DND-41 (cell line): ENCODE measurements at places on chromosomes 1 and 21.

- no peaks in the 10 kb centered on the region for H3K27me3 ChIP-seq
- H3K4me3 ChIP-seq = no peak overlapping the region
- no peaks in the 10 kb centered on the region for H3K4me1 ChIP-seq
- H3K36me3 ChIP-seq = peaks cover 61% of the 10 kb centered on the region
- no peak overlapping the region for H3K27ac ChIP-seq
Measured at GRCh38 chr1:33299461-33300155, 21.3 kb downstream of the A3GALT2 start.

DNA sequence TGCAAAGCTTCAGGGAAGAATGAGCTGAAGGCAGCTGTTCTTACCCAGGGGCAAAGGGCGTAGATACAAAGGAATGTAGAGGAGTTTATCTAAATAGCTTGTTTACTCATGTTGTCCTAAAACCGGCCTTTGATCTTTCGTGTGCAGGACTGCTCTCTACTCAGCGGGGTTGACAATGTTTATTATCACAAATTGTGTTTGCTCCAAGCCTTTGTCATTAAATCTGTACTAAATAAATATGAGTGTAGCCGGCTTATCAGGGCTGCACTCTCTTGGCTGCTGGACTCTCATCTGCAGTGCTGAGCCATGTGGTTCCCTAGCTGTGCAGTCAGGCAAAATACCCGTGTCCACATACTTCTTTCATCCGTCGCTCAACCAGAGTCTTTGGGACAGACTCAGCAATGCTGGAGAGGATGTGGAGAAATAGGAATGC is 199.0 kb downstream of the LBR start:
- no peaks in the 10 kb centered on the region for H3K27me3 ChIP-seq
- H3K36me3 ChIP-seq = no peaks in the 10 kb centered on the region
- no peaks in the 10 kb centered on the region for H3K4me1 ChIP-seq
- DNase-seq = no peak

DNA sequence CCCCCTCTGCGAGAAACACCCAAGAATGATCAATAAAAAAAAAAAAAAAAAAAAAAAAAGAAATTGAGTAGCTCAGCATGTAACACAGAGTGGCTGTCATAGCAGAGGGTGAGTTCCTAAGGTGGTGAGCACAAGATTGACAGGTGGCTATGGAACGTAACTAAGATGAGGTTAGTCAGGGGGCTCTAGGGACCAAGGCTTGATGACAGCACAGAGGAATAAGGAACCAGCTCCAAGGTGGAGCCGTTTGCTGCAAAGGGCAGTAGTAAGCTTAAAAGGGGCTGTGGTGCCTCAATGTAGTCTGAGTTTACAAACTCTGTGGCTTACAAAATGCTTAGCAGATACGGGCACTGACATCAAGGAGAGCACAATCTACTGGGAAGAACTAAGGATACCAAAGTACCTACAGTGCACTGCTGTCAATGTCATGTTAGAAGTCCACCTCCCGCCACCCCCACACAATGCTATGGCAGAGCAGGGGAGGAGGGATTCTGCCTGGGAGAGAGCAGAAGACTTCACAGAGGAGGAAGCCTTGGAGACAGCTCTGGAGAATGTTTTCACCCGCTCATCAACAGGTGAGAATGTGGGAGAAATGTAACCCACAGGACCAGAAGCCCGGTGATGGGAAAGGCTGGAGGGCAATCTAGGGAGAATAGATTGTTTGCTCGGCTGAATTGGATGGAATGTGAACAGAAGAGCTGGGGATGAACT is 13.1 kb downstream of the IQGAP3 start:
- H3K27ac ChIP-seq = no peak overlapping the region
- peaks cover 70% of the 10 kb centered on the region for H3K36me3 ChIP-seq
- no peaks in the 10 kb centered on the region for H3K27me3 ChIP-seq

- H3K27ac ChIP-seq = no peak overlapping the region
- H3K36me3 ChIP-seq = no peaks in the 10 kb centered on the region
- DNase-seq = no peak
- H3K4me3 ChIP-seq = no peak overlapping the region
- H3K4me1 ChIP-seq = no peaks in the 10 kb centered on the region
Measured at GRCh38 chr1:9150582-9151327, 21.9 kb upstream of the GPR157 start.

GRCh38 chr1:168216171-168216570 is 9.6 kb upstream of the SFT2D2 start:
- H3K4me1 ChIP-seq = no peaks in the 10 kb centered on the region
- no peaks in the 10 kb centered on the region for H3K36me3 ChIP-seq
- H3K27me3 ChIP-seq = no peaks in the 10 kb centered on the region
- DNase-seq = no peak

DNA sequence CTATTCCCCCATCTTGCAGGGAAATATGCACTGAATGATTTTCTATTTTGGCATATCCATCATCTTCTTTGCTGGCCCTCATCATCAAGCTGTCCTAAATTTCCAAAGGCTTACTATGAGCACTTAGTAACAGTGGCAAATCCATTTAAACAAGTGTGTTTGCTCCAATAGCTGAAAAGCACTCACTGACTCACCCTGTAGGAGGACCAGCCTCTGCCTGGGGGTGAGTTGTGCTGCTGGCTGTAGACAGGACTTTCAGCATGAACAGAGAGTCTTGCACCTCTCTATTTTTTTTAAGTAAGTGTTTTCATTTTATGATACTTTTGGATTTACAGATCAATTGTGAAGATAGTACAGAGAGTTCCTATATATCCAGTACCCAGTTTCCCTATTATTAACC is 97.3 kb downstream of the SLC35F3 start:
- H3K27ac ChIP-seq = no peak overlapping the region
- H3K4me1 ChIP-seq = no peaks in the 10 kb centered on the region
- DNase-seq = no peak
- H3K27me3 ChIP-seq = peaks cover 24% of the 10 kb centered on the region

DNA sequence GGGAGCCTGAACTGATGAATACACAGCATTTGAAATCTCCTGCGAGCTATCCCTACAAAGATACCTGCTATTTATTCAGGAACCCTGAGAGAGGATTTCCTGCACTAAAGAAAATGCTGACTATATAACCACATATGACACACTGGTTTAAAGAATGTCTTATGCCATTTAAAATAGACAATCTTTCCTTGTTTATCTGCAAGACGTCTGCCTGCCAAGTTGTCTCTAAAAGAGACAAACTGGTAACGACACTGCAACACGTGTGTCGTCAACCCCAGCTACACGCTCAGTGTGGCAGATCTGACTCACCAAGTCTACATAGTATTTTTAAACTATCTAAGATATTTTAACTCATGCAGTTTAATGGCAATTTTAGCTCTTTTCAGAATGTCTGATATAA is 42.7 kb downstream of the APP start:
- no peak for DNase-seq
- H3K27me3 ChIP-seq = no peaks in the 10 kb centered on the region
- H3K36me3 ChIP-seq = no peaks in the 10 kb centered on the region
- peaks cover 31% of the 10 kb centered on the region for H3K4me1 ChIP-seq

GRCh38 chr1:3389093-3389833 is 65.2 kb upstream of the ARHGEF16 start:
- H3K4me3 ChIP-seq = no peak overlapping the region
- H3K27ac ChIP-seq = no peak overlapping the region
- no peaks in the 10 kb centered on the region for H3K4me1 ChIP-seq

DNA sequence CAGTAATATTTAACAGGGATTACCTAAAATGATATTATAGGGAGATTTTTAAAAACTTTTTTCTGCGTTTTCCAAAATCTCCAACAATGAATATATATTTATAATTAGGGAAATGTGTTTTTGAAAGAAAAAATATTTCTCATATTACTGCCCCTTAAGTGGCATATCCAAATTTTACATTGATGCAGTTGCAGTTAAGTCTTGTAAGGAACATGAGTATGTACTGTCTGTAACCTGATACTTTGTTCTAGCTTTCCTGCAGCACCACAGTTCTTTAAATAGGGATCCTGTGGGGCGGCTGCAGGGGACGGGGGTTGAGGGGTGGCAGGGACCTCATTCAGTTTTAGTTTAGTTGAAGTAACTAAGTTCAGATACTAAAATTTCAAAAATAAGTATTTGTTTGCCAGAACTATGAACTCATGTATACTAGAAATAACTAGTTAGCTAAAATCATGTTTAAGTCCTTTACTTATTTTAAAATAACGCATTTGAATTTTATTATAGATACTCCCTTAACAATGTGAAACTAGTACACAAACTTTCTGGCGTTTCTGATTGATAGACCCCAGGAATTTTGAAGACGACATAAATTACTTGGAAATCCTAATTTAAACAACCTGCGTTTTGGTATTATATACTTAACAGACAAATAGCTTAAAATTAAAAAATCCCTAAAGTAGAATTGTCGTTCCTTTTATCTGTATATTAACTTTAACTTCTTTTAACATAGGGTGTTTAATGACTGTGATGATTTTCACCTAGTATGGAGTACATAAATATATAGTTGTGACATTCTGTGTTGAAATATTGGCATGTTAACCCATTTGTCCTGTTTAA is 639 bp upstream of the DNAJB4 start:
- peak overlapping the region; percentile 92 for H3K27ac ChIP-seq
- H3K4me3 ChIP-seq = peak overlapping the region; percentile 58; the same call in 1 of the 2 replicates
- peak; percentile 77 for DNase-seq
- no peaks in the 10 kb centered on the region for H3K36me3 ChIP-seq
- no peaks in the 10 kb centered on the region for H3K27me3 ChIP-seq

GRCh38 chr1:109159326-109159725 is 45.4 kb downstream of the ELAPOR1 start:
- peaks cover 10% of the 10 kb centered on the region for H3K4me1 ChIP-seq
- no peak overlapping the region for H3K27ac ChIP-seq
- no peaks in the 10 kb centered on the region for H3K36me3 ChIP-seq
- no peak for DNase-seq
- no peak overlapping the region for H3K4me3 ChIP-seq
- no peaks in the 10 kb centered on the region for H3K27me3 ChIP-seq

DNA sequence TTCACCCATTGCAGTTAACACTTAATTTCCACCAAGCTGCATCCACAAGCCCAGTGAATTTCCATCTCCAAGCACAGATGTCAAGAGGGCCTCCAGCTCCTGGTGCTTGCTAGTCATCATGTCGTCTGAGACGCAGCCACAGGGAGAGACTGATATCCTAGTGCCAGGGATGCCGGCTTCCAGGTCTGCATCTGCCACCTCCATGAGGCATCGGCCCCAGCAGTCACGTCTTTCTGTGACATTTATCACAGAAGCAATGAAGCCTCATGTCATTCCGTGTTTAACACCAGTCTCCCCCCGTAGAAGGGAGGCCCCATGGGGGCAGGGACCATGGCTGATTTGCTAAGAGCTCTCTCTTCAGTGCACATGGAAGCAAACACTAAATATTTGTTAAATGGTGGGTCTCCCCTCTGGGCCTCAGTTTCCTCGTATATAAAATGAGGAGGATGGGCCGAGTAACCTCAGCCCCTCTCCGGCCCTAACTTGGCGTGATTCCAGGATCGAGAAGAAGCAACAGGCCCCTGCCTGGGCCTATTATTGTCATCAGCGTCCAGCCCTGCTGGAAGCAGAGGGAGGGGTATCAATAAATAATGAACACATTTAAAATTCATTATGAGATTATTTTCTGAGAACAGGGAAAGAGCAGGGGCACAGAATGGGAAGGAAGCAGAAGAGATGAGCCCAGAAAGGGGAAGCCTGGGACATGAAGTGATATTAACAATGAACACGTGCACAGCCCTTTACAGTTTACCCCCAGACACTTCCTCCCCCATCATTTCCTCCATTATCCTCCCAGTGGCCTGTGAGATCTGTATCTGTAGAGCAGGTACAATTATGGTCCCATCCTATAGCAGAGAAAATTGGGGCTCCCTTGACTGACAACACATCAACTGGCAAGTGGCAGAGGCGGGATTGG is 837 bp upstream of the C1QB start:
- peaks cover 9% of the 10 kb centered on the region for H3K27me3 ChIP-seq
- H3K4me1 ChIP-seq = no peaks in the 10 kb centered on the region
- no peak overlapping the region for H3K4me3 ChIP-seq
- DNase-seq = no peak
- no peak overlapping the region for H3K27ac ChIP-seq

- DNase-seq = no peak
- H3K36me3 ChIP-seq = 0 out of 2 replicates have a peak, but pooled peaks cover 3% of the 10 kb centered on the region
- no peak overlapping the region for H3K4me3 ChIP-seq
- no peaks in the 10 kb centered on the region for H3K27me3 ChIP-seq
Measured at GRCh38 chr1:70415882-70416281, 4.8 kb downstream of the CTH start.

DNA sequence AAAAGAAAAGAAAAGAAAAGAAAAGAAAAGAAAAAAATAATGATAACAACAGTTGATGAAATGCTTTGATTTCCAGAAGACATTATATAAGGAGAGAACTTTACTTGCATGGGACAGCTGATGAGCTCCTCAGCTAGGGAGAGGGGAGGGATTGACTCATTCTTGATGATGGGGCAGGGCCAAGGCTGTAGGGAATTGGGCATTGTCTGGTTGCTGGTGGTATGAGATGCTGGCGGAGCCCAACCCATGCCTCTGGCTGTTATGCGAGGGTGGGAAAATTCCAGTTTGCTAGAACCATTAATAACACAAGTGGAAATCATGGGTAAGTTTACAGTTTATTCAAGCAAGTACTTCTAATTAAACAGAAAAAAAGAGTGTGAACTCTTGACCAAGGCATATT is 36.0 kb upstream of the KIF26B start:
- no peak for DNase-seq
- no peaks in the 10 kb centered on the region for H3K27me3 ChIP-seq
- H3K27ac ChIP-seq = no peak overlapping the region
- no peak overlapping the region for H3K4me3 ChIP-seq
- no peaks in the 10 kb centered on the region for H3K36me3 ChIP-seq

- no peak overlapping the region for H3K4me3 ChIP-seq
- H3K4me1 ChIP-seq = no peaks in the 10 kb centered on the region
- H3K36me3 ChIP-seq = no peaks in the 10 kb centered on the region
- no peak for DNase-seq
- peaks cover 4% of the 10 kb centered on the region for H3K27me3 ChIP-seq
Measured at GRCh38 chr1:6979003-6979613, 193.9 kb downstream of the CAMTA1 start.

DNA sequence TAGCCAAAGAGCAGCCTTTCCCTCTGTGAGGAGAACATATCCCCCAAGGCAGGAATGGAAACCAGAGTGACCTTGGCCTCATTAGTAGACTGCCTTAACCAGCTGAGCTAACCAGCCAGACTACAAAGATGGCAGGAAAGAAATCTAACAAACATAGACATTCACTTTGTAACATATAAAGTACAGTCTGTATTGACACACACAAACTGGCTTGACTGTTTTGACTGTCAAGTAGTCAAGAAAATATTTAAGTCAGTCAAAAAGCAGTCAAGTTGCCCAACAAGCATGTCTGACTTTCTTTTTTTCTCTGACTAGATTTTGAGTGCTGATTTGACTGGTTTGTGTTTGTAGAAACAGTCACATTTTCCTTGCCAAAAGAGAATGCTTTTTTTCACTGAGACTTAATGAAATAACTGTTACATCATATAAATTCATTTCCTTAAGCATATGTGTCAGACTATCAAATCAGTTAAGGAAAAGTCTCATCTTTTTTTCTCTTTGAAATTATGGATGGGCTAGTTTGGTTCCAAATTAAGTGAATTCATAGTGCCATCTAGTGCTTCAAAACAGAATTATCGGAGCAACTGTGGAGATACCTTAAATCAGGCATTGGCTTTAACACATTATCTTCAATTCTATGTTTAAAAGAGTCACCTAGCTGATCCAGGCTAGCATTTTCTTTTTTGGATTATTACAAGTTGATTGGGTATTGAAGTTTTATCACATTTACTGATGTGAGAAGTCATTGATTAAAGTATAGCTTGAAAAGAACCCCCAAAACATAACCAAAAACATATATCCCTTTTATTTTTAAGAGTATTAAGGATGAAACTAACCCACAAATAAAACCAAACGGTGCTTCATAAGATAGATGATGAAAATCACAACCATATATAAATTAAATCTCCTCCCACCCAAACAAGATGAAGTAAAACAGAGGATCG is 75.0 kb downstream of the ATP6V1G3 start:
- peaks cover 5% of the 10 kb centered on the region for H3K4me1 ChIP-seq
- H3K27me3 ChIP-seq = no peaks in the 10 kb centered on the region
- H3K36me3 ChIP-seq = no peaks in the 10 kb centered on the region
- no peak overlapping the region for H3K4me3 ChIP-seq
- DNase-seq = no peak
- H3K27ac ChIP-seq = peak overlapping the region; percentile 4; the same call in 1 of the 2 replicates
